ENCODE measurements at places on chromosomes 16 and 17.

DNA sequence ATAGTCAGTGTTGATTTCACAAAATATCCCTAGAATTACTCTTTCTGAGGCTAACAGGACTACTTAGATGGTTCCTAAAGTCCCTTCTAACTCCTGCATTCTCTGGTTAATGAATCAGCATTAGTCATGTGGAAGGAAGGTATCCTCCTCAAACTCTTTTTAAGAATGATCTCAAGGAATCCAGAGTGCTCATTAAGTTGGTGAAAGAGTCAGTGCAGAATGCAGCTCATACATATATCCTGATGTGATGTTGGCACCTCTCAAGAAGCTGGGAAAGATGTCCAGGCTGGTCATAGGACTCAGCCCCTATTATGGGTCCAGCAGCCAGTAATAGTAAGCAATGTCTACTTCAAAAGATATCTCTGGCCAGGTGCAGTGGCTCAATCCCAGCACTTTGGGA is 65.5 kb downstream of the PIGL start:
- DNase-seq, result no peak

DNA sequence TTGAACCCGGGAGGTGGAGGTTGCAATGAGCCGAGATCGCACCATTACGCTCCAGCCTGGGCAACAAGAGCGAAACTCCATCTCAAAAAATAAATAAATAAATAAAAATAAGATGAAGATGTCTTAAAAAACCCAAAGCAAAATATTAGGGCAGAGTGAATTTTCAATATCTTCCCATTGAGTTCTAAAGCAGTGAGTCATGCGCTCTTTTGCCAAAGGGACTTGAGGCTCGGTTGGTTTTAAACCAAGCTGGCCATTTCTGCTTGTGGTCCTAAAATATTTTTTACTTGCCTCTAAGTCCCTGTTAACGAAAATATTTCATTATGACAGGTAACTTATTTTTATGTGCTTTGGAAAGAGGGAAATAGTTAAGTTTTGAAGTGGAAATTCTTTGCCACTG is 4.7 kb downstream of the PAFAH1B1 start:
- no peak for DNase-seq

- no peak for DNase-seq
These were observed 1.1 kb downstream of the MT1E start for GRCh38 chr16:56626685-56627084.

- no peak for DNase-seq
These were observed 593 bp downstream of the GFER start for GRCh38 chr16:1984347-1985225.

- no peak for DNase-seq
These were observed 5.7 kb downstream of the HOXB2 start for GRCh38 chr17:48539177-48539576.

DNA sequence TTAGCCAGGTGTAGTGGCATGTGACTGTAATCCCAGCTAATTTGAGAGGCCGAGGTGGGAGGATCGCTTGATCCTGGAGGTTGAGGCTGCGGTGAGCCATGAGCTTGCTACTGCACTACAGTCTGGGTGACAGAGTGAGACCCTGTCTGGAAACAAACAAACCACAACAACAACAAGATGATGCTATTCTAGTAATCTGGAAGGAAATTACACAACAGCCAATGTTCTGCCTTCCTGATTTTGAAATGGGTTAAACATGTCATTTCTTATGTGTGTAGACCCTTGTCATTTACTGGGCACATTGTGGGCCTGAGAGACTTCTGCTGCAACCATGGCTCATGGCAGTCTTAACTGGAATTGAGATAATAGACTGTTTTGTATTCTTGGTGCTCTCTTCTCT is 5.9 kb downstream of the COQ7 start:
- DNase-seq, result no peak

- no peak for DNase-seq
These were observed 42.5 kb downstream of the MYH3 start for GRCh38 chr17:10614536-10615155.

GRCh38 chr16:86277221-86277620 is 233.1 kb upstream of the FOXF1 start:
- no peak for DNase-seq

GRCh38 chr16:47323241-47323640 is 137.6 kb downstream of the ITFG1 start:
- DNase-seq, result no peak

DNA sequence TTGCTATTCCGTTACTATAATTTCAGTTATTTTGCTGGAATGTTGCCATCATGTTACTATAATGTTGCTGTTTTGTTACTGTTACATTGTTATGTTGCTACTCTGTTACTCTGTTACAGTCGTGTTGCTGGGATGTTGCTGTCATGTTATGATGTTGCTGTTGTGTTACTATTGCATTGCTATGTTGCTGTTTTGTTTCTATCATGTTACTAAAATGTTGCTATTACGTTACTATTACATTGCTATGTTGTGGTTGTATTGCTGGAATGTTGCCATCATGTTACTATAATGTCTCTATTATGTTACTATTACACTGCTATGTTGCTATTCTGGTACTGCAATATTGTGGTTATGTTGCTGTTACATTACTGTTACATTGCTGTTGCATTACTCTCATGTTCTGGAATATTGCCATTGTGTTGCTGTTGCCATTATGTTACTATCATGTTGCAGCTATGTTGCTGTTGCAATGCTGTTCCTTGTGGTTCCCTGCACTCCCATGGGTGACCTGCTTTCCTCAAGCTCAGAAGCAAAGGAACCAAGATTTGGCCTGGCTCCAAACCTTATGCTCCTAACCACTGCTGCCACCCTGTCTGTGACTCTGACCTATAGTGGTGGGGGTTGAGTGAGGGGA is 64.4 kb downstream of the ABCC6 start:
- no peak for DNase-seq

DNA sequence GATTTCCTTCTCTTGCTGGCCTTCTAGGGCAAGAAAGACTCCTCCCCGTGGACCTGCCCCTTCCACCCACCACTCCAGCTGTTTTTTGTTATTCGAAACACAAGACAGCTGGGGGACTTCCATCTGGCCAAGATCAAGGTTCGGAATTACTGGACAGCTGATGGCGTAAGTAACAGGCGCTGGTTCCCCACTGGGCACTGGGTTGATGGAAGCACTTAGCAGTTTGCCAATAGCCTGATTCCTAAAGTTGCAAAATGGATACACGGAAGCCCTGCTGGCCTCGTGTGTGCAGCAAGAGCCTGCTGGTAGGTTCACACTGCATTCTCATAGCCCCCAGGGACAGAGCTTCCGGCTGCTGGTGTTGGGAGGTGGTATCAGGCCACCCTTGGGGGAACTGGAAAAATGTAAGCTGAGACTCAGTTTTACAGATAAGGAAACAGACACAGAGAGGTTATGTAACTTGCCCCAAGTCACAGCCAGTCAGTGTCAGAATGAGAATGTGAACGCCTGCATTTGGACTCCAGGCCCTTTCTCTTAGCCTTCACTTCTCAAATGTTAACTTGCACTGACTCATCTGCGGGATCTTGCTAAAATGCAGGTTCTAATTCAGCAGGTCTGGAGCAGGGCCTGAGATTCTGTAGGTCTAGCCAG is 171.7 kb downstream of the KATNIP start:
- no peak for DNase-seq

DNA sequence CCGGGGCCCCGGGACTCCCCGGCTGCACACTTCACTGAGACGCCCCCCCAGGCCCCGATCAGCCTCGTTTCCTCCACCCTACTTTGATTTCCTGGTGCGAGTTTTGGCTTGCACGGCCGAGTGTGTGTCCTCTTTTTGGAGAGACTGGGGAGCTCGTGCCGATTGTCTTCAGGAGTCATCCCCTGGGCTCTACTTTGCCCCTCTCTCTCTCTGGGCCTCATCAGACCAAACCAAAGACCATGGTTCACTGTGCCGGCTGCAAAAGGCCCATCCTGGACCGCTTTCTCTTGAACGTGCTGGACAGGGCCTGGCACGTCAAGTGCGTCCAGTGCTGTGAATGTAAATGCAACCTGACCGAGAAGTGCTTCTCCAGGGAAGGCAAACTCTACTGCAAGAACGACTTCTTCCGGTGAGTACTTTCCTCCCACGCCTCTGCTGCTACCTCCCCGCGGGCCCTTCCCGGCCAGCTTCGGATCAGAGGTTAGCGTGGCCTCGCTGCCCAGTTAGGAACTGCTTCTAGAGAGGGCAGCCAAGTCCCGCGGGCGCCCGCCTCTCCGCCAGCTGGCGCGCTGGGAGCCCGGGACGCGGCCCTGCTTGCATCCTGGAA is 787 bp downstream of the LHX1 start:
- DNase-seq, result no peak

GRCh38 chr17:82577300-82577699 is 57.8 kb downstream of the FOXK2 start:
- DNase-seq, result no peak

- no peak for DNase-seq
These were observed 15.8 kb upstream of the OGFOD3 start for GRCh38 chr17:82434216-82434565.

DNA sequence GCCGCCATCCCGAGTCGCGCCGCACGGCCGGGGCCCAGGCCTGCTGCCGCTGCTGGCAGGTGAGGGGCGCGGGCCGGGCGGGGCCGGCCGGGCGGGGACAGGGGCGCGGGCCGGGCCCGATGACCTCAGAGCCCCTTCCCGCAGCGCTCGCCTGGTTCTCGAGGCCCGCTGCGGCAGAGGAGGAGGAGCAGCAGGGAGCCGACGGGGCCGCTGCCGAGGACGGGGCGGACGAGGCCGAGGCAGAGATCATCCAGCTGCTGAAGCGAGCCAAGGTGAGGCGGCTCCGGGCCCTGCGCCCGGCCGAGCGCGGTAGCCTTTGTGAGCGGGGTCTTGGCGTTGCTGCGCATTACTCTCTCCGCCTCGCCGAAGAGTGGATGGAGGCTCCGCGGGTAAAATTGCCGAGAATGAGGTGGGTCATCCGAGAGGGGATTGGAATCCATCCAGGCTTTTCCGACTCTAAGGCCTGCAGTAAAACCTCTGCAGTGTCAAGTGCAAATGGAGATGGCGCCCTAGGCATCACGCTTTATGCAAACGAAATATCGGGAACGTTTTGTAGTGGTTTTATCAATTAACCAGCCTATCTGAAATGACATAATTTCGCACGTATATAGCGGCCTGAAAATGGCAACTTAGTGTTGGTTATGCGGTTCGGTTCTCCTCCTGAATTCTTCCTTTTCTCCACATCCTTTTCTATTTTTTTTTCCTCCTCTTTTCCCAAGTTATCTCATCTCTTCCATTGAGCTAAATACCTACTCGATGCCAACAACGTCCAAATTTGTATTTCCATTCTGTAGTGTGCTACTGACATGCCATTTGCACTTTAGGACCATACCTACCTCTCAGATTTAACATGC is 577 bp downstream of the TTC19 start:
- no peak for DNase-seq

GRCh38 chr17:63826468-63827001 is 696 bp upstream of the PSMC5 start:
- no peak for DNase-seq

DNA sequence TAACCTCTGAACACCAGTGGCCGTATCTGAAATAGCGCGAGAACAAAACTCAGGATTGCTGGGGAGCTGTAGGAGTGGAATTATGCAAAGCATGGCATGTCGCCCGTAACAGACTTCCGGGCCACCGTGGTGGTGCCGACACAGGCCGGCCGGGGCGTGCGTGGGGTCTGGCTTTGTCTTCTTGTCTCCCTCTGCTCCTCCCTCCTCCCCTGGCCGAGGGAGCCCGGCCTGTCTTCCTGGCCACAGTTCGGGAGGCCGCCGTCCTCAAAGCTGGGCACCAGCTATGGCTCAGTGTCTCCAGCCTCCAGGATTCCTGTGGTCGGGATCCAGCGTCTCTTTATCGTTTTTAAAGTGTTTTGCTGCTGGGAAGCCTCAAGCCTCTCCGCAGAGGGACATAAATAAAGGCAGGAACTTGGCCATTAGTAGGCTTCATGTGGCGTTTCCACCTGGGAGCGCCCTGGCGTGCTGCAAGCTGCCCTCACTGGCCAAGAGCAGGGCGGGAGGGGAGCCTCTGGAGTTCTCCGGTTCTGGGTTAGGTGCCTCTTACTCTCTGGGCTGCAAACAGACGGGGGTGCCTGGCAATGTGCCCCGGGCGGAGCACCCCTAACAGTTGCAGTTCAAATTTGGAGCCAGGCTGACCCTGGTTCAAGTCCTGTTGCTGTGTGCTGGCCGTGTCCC is 22.0 kb upstream of the NPTX1 start:
- DNase-seq, result no peak

GRCh38 chr16:49023050-49023449 is 258.6 kb downstream of the CBLN1 start:
- no peak for DNase-seq

DNA sequence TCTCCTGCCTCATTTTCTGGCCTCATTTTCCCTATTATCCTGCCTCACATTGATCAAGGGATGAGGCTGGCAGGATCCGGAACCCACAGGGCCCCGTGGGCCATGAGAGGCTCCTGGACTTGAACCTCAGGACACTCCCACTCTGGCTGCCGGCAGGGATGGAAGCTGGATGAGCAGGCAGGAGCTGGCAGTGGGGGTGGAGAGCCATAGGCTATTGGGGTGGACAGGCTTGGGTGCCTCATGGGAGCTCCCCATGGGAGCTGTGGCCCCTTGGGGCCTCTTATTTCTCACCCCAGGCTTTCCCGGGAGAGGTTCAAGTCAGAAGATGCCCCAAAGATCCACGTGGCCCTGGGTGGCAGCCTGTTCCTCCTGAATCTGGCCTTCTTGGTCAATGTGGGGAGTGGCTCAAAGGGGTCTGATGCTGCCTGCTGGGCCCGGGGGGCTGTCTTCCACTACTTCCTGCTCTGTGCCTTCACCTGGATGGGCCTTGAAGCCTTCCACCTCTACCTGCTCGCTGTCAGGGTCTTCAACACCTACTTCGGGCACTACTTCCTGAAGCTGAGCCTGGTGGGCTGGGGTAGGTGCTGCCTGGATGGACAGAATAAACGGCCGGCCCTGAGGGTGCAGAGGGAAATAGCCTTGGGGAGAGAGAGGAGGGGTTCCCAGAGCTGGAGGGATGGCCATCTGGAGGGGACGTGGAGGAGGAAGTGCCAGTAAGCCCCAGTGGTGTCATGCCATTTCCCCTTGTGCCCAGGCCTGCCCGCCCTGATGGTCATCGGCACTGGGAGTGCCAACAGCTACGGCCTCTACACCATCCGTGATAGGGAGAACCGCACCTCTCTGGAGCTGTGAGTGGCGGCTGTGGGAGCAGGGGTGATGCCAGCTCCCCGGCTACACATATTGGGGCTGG is 10.7 kb upstream of the DRC7 start:
- no peak for DNase-seq

GRCh38 chr17:45639297-45639849 is 144.7 kb upstream of the CRHR1 start:
- DNase-seq, result no peak

GRCh38 chr16:72666267-72666666 is 381.7 kb downstream of the ZFHX3 start:
- no peak for DNase-seq

DNA sequence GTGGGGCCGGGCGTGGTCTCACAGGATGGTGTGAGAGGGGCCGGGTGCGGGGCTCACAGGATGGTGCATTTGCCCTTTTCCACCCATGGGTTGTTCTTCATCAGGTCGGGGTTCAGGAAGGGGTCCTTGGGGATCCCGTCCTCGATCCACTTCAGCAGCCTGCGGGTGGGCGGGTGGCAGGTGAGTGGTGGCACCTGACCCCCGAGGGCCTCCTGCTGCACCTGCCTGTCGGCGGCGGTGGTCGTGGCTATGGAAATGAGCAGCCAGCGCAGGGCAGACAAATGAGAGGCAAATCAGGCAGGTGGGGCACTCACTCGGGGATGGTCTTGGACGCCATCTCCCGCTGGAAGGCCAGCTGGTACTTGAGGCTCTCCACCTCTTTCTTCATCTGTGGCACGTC is 1.9 kb downstream of the GNG13 start:
- DNase-seq, result no peak
